Chondrocyte (in vitro differentiated cells): ENCODE measurements at places on chromosomes 13 and 19. TPM values are rescaled to one million over a fixed set of nuclear protein-coding genes. Genes with fewer than 3 reads are reported as not detected.

TMPRSS9 gene
- 0.15 to 0.26 TPM in 2 of 3 replicates, not detected in the other for total RNA-seq

FGF22 gene
- not detected in 3 replicates for total RNA-seq

ZNF285 gene
- 4.1 to 5.6 TPM (median 4.3 TPM) in 3 replicates for total RNA-seq

ZNF30 gene
- total RNA-seq, result 2.8 to 3.9 TPM (median 3.7 TPM) in 3 replicates

F10 gene
- total RNA-seq, result 1.9 to 2.0 TPM in 2 of 3 replicates, not detected in the other

FBXO27 gene
- total RNA-seq, result 4.6 to 7.4 TPM (median 6.7 TPM) in 3 replicates

DACH1 gene
- 0.72 to 2.6 TPM (median 0.82 TPM) in 3 replicates for total RNA-seq

FCGBP gene
- total RNA-seq, result 0.31 to 1.6 TPM (median 0.42 TPM) in 3 replicates

GRCh38 chr19:35034588-35035382, 4.5 kb downstream of the SCN1B start:
- H3K27me3 ChIP-seq, result no peaks in the 10 kb centered on the region
- H3K4me3 ChIP-seq, result no peak overlapping the region
- peaks cover 1% of the 10 kb centered on the region for H3K36me3 ChIP-seq
- no peak for DNase-seq
- peaks cover 6% of the 10 kb centered on the region for H3K4me1 ChIP-seq

- H3K4me3 ChIP-seq, result no peak overlapping the region
- no peaks in the 10 kb centered on the region for H3K4me1 ChIP-seq
- no peak for DNase-seq
- no peaks in the 10 kb centered on the region for H3K36me3 ChIP-seq
- H3K27me3 ChIP-seq, result no peaks in the 10 kb centered on the region
Observed at GRCh38 chr13:69292789-69293425, 814.7 kb upstream of the ATXN8OS start.

GRCh38 chr13:23986619-23987018, 89.3 kb upstream of the C1QTNF9B start:
- peaks cover 2% of the 10 kb centered on the region for H3K27me3 ChIP-seq
- H3K36me3 ChIP-seq, result no peaks in the 10 kb centered on the region
- peaks cover 21% of the 10 kb centered on the region for H3K4me1 ChIP-seq
- H3K4me3 ChIP-seq, result no peak overlapping the region
- no peak overlapping the region for H3K27ac ChIP-seq

DNA sequence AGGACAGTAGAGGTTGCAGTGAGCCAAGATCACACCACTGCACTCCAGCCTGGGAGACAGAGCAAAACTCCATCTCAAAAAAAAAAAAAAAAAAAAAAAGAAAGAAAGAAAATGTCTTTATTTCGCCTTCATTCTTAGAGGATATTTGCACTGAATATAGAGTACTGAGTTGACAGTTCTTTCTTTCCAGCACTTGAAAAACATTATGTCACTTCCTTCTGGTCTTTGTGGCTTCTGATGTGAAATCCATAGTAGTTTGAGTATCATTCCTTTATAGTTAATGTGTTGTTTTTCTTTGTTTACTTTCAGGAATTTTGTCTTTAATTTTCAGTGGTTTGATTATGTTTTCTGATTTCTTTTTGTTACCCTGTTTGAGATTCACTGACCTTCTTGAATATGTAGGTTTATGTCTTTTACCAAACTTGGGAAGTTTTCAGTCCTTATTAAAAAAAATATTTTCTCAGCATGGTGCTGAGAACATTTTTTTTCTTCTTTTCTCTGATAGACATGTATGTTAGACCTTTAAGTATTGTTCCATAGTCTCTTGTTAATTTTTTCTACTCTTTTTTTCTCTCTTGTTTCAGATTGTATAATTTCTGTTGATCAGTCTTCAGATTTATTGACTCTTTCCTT, 50.1 kb downstream of the PCCA start:
- H3K4me3 ChIP-seq, result no peak overlapping the region
- peaks cover 28% of the 10 kb centered on the region for H3K4me1 ChIP-seq
- no peaks in the 10 kb centered on the region for H3K27me3 ChIP-seq
- H3K36me3 ChIP-seq, result peaks cover 8% of the 10 kb centered on the region
- H3K27ac ChIP-seq, result peak overlapping the region; percentile 75
- DNase-seq, result no peak

DNA sequence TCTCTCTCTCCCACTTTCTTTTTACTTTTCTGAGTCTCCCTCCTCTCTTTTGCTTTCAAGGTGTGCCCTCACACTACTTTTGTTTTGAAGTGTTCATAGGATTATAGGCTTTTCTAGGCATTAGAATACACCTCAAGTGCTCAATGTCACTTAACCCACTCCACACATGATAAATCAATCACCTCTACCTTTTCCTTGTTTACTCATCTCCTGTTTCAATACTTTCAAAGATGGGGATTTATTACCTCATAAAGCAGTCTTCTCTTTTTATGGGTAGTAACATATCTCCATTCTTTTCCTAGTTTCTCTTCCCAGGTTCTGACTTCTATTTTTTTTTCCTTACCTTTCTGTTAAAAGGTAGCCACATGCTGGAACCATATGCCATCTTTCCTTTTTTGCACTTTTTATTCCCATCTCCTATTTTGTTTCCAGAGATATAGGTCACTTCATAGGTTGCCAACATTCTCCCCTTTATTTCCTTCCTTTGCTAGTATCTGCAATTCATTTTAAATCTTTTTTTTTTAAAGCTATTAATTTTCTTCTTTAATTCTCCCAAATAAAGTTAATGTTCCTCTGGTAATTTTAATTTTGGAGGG, 137.6 kb upstream of the SLC10A2 start:
- no peak overlapping the region for H3K4me3 ChIP-seq
- no peaks in the 10 kb centered on the region for H3K27me3 ChIP-seq
- no peaks in the 10 kb centered on the region for H3K36me3 ChIP-seq
- no peak for DNase-seq
- no peaks in the 10 kb centered on the region for H3K4me1 ChIP-seq

- no peaks in the 10 kb centered on the region for H3K36me3 ChIP-seq
- DNase-seq, result no peak
Observed at GRCh38 chr13:109146912-109147647, 517.7 kb downstream of the MYO16 start.

GRCh38 chr13:90416938-90417337, 930.5 kb upstream of the MIR17HG start:
- no peak overlapping the region for H3K27ac ChIP-seq
- no peaks in the 10 kb centered on the region for H3K27me3 ChIP-seq
- no peaks in the 10 kb centered on the region for H3K36me3 ChIP-seq
- peaks cover 29% of the 10 kb centered on the region for H3K4me1 ChIP-seq
- DNase-seq, result no peak

DNA sequence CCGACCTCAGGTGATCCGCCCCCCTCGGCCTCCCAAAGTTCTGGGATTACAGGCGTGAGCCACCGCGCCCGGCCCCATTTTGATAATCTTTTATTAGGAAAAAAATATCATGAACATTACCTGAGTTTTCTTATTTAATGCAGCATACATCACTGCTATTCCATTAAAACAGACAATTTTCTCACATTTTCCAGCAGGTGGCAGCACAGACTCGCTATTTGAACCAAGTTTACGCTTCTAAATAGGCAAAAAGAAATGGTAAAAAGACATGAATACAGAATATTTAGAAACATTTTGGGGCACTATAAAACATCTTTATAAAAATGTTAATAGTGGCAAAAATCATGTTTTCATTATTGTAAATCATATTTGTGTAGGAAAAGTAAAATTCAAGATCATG, 903.1 kb downstream of the SLITRK6 start:
- DNase-seq, result no peak
- no peak overlapping the region for H3K27ac ChIP-seq
- peaks cover 2% of the 10 kb centered on the region for H3K27me3 ChIP-seq
- H3K36me3 ChIP-seq, result no peaks in the 10 kb centered on the region

DNA sequence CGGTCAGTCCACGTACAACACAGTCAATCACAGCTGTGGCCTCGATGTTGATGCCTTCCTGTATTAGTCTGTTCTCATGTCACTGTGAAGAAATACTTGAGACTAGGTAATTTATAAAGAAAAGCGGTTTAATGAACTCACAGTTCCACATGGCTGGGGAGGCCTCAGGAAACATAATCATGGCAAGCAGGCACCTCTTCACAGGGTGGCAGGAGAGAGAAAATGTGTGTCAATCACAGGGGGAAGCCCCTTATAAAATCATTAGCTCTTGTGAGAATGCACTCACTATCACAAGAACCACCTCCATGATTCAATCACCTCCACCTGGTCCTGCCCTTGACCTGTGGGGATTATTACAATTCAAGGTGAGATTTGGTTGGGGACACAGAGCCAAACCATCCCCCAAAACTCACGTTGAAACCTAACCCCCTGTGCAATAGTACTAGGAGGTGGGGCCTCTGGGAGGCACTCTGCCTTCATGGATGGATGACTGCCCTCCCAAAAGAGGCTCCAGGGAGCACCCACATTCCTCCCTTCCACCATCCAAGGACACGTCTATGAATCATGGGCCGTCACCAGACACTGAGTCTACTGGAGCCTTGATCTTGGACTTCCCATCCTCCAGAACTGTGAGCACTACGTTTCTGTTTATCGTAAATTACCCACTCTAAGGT, 2.3 kb upstream of the PROZ start:
- H3K4me1 ChIP-seq, result peaks cover 17% of the 10 kb centered on the region
- H3K4me3 ChIP-seq, result no peak overlapping the region
- no peak overlapping the region for H3K27ac ChIP-seq
- DNase-seq, result no peak
- peaks cover under 1% of the 10 kb centered on the region for H3K36me3 ChIP-seq
